ENCODE measurements at places on chromosomes 1 and 21.

DNA sequence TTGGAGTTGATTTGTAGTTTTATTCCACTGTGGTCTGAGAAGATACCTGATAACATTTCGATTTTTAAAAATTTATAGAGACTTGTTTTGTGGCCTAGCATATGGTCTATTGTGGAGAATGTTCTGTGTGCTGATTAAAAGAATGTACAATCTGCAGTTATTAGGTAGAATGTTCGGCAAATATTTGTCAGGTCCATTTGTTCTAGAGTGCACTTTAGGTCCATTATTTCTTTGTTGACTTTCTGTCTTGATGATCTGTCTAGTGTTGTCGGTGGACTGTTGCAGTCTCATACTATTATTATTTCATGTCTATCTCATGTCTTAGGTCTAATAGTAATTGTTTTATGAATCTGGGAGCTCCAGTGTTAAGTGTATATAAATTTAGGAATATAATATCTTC is 116.8 kb downstream of the NME7 start:
- DNase-seq, result no peak

- DNase-seq, result no peak
Measured at GRCh38 chr1:209546390-209547085, 37.0 kb upstream of the CAMK1G start.

DNA sequence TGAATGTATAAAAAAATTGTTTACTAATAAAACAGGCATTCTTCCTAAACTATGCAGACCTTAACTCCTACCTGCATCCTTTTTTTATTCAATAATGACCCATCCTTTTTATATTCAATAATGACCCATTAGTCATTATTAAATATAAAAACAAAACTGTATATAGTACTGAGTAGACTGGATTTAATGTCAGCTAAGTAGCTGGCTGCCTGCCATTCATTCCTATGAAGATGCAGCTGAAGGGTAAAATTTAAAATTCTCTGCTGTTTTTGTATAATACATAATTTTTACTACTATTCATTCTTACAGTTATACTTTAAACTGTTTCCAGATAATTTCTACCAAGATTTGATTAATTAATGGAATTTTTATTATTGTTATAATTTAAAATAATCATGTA is 79.3 kb downstream of the DENND1B start:
- DNase-seq, result no peak

GRCh38 chr1:183075861-183076260 is 52.6 kb downstream of the LAMC1 start:
- DNase-seq, result no peak

DNA sequence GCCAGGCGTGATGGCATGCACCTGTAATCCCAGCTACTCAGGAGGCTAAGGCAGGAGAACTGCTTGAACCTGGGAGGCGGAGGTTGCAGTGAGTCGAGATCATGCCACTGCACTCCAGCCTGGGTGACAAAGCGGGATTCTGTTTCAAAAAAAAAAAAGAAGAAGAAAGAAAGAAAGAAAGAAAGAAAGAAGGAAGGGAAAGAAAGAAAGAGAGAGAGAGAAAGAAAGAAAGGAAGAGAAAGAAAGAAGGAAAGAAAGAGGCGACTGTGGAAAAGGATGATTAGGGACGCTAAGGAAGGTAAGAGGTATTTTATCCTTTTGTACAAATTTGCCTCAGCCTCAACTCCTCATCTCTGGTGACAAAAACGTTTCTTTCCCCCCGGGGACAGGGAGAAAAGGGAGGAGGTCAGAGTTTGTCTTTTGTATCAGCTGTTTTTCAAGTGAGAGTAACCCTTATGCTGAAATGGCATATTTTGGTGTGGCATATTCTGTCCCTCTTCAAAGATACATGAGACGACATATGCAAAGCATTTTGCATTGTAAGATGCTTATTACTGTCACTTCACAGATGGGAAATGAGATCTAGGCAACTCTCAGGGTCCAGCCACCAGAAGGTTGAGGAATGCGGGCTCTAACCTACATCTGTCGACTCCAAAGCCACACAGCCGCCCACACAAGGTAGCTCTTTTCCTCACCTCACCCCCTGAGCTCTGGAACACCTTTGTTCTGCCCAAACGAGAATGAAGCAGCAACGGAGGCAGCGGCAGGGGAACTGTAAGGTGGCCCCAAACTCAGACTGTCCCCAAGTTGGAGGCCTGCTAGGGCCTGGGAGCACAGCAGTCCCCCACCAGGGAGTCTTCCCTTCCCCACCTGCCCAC is 38.0 kb downstream of the NUAK2 start:
- no peak for DNase-seq

DNA sequence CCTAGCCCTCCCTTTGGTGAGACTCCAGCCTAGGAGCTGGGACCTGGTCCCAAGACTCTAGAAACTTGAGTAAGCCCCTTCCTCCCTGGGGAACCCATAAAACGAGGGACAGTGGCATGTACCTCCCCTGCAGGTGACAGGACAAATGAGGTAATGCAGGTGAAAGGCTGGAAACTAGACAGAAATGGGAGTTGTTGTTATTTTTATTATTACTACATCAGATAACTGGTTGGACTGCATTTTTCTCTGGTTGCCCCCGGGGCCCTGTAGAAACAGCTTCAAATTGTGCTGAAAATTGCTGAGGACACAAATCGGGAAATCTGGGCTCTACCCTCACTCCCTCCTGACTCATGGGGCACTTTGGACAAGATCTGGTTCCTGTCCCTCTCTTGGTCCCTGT is 132.3 kb upstream of the WNT4 start:
- DNase-seq, result no peak

GRCh38 chr1:1806890-1807289 is 28.6 kb upstream of the NADK start:
- no peak for DNase-seq

DNA sequence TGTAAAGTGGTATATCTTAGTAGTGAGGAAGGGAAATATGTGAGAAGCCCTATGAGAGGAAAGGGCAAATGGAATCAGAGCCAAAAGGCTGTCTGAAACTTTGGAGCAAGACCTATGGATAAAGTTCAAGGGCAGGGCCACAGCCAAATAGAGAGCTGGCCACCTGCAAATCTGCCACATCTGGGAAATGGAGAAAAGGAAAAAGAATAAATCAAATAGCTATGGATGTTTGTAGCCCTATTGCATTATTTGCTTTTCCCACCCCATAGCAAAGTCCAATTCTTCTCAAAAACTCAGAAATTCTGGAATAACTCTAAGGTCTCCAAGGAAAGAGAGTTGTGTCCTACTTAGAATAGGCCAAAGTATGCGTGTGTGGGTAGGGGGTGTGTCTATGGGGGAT is 4.0 kb upstream of the HLX start:
- DNase-seq, result no peak

- DNase-seq, result no peak
Measured at GRCh38 chr1:84492726-84493125, 13.5 kb upstream of the SPATA1 start.

GRCh38 chr1:43660355-43660754 is 10.4 kb downstream of the KDM4A start:
- no peak for DNase-seq

- no peak for DNase-seq
Measured at GRCh38 chr1:171137580-171137979, 46.9 kb downstream of the FMO3 start.

DNA sequence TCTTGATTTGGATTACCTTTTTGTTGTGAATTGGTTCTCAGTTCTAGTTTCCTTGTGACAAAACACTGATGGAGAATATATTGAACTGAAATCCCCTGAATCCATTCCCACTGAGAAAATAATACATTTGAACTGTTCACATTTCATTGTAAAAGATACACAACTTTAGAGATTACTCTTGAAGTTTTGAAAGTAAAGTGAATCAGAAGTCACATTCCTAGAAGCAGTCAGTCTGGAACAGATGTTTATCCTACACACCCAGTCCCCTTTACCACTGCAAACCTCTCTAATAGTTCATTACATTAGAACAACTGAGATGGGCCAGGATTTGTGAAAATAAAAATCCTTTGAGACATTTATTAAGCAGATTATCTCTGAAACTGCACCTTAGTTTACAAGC is 3.4 kb downstream of the RERE start:
- DNase-seq, result no peak

GRCh38 chr1:9643351-9644256 is 7.9 kb upstream of the PIK3CD start:
- no peak for DNase-seq

DNA sequence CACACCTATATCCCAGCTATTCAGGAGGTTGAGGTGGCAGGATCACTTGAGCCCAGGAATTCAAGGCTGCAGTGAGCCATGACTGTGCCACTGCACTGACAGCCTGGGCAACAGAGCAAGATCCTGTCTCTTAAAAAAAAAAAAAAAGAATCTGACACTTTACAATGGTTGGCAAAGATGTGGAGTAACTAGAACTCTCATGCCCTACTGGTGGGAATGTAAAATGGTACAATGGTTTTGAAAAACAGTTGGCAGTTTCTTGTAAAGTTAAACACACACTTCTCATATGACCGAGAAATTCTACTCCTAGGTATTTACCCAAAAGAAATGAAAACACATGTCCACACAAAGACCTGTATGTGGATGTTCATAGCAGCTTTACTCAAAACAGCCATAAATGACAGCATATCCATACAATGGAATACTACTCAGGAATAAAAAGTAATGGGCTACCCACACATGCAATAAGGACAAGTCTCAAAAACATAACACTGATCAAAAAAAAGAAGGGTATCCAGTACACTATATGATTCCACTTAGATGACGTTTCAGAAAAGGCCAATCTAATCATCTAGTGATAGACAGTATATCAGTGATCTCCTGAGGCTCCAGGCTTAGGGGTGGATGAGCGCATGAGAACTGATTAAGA is 58.1 kb downstream of the HLCS start:
- DNase-seq, result no peak

DNA sequence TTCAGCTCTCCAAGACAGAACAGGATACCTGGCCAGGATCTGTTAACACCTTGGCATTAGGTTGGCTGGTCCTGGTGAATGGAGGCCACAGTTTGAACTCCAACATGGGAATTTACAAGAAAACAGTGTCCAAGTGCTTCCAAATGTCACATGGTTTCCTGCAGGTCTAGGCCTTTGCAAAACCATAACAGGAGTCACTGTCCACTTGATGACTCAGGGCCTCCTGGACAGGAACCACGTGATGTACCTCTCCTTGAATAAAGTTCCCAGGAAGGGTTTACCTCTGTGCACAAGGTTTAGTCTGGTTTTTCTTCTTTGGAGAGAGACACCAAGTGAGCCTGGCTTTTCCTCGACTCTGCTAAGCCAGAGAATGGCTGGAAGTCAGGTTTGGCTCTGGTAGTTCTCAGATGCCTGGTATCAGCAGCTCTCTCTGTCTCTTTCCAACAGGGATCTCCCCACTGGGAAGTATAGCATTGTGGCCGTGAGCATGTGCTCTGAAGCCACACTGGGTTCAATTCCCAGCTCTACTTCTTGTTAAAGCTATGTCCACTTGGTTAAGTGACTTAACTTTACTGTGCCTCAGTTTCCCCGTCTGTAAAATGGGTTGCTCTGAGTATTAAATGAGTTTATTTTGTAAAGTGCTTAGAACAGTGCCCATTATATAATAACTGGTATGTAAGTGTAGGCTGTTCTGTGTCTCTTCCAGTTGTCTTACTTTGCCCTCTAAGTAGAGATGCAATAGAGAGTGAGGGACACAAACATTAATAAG is 27.3 kb upstream of the TMEM61 start:
- no peak for DNase-seq

DNA sequence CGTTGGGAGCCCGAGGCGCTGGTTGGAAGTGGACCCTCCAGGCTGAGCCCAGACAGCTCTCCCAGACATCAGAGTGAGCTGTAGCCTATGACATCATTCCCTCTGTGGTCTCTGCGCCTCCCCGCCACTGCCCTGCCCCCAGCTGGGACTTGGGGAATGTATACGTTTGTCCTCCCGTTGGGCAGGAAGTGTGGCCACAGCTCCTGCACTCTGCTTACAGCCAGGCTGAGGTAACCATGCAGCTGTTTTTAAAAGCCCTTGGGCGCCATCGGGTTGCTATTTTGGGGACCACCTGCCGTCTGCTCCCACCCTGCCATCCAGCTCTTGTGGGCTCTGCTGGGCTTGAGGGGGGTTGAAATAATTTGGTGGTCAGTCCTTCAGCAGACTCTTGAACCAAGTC is 7.8 kb downstream of the VASH2 start:
- no peak for DNase-seq

- no peak for DNase-seq
Measured at GRCh38 chr1:32939655-32940371, 24.8 kb downstream of the RNF19B start.
